Left ventricle myocardium superior (tissue), 1 donor: ENCODE measurements at places on chromosomes 1 and 21.

GRCh38 chr1:183159960-183160359 lies 26.1 kb upstream of the LAMC2 start:
- no peak for DNase-seq

DNA sequence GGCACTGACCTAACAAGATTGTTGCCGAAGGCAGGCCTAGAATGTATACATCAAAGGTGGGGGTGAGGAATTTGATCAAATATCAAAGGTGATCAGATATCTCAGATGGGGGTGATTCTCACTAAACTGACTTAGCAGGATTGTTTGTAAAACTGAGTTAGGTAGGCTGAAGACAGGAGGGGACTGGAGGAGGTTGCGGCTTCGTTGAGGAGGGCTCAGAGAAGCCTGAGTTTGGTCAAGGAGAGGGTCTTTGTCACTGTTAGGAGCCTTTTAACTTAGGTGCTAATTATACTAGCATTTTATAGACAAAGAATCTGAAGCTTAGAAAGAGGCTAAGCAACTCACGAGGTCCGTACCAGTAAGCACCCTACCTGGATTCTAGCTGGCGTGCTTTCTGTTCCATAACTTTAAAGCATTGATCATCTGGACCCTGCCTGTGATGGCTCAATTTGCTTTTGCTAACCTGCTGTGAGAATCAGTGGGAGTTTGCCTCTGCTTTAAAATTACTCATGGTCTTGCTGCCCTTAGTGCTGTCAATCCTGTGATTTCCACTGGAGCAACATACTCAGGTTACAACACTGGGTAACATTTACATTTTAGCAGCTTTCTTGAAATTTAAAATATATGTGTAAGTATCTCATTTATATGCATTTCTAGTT lies 49.8 kb downstream of the ITSN1 start:
- DNase-seq, result no peak

DNA sequence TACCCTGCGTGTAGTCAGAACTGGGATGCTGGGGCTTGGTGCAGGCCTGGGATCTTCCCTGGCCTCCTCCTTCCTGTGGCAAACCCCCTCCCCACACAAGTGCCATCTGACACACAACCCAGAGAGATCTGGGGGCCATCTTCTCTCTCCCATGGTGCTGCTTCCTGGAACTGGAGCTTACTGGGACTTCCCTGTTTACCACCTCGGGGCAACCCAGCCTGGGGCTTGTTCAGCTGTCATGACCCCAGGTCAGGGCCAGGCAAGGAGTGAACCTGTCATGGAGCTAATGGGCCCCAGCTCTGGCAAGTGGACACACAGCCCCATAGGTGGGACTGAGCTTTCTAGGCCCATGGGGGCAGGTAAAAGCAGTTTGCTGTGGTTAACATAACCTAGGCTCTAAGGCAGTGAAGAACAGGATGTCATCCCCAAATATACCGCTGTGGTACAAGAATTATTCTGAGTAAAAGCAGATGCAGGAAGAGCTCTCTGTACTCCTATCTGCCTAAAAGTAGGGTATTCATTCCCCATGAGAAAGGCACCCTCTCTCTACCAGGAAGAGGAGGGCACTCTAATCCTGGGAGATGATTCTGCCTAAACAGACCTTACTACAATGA lies 2.4 kb downstream of the TRIM11 start:
- DNase-seq, result no peak

DNA sequence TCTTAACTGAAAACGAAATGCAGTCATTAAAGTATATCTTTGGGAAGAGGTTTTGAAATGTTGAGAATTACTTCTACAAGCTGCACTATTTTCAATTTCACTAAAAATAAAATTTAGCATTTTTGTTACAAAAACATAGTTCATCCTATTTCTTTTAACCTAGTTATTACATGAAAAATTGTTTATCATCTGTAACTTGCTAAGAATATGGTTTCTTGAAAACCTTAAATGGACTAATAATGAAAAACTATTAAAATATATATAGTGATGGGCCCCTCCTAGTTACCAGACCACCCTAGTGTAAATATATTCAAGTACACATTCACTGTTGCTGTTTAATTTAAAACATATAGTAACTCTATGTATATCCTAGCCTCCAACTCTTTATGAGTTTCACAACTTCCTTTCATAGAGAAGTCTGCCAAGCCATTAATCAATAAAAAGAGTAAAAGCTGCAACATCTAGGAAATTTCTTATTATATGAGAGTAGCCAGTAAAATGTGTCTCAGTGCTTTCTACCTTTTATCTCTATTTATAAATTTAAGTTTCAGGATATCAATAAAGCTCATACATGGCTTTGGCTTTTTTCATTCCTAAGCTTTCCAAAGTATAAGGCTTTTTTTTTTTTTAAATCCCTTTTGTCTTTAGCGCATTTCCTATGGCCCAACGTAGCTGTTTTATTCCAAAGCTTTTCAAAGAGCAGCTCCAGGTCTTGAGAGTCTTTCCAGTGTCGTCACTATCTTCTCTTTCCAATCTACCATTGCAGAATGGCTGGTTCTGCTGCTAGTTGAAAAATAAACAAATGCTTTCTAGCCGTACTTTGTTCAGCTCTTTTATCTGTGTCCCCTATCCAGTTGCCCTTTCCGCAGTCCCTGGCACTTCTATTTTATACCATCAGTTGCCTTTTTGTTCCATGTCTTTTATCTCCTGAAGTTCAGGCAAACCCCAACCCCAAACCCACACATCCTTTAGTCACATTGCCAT lies 6.5 kb downstream of the IRF2BP2 start:
- DNase-seq, result no peak

DNA sequence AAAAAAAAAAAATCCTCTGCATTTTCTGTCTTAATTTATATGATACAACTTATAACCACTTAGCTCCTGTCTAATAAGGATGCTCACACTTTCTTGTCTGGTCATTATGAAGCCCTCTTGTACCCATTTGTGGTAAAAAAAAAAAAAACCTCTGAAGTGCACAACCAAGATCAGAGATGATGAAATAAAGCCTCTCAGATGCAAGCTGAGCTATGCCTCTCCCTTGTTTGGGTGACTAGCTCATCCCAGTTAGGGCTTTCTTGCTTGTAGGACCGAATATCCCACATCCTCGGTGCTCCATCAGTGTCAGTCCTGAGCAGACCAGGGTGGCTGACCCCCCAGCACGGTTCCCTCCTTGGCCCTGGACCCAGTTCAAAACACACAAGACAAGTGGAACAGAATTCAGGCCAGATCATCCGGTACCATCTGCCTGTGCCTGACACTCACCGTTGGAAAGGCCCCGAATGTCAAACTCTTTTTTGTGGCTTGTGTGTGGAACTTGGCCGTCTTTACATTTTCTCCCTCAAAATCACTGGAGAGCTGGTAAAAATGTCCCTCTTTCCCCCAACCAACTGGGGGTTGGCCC lies 6.3 kb upstream of the SELENON start:
- no peak for DNase-seq
